ENCODE measurements at places on chromosomes 12 and 14. TPM values are rescaled to one million over a fixed set of nuclear protein-coding genes. Genes with fewer than 3 reads are reported as not detected.

SERPINA5 gene
- 0.50 TPM for total RNA-seq

PZP gene
- not detected for total RNA-seq

METTL3 gene
- 38.5 TPM for total RNA-seq

C1RL gene
- total RNA-seq: 20.4 TPM

KCNA1 gene
- 0.45 TPM for total RNA-seq

POTEG gene
- total RNA-seq: not detected

CMA1 gene
- total RNA-seq: not detected

STAB2 gene
- not detected for total RNA-seq

RFX4 gene
- not detected for total RNA-seq

AMN gene
- 0.30 TPM for total RNA-seq

KRT3 gene
- total RNA-seq: not detected

UBE2N gene
- total RNA-seq: 88.1 TPM

CMKLR1 gene
- total RNA-seq: 32.9 TPM

MSI1 gene
- total RNA-seq: 2.6 TPM

SLC10A1 gene
- total RNA-seq: not detected

IGFBP6 gene
- 10.0 TPM for total RNA-seq

CLEC1A gene
- not detected for total RNA-seq

SERPINA9 gene
- not detected for total RNA-seq

NRL gene
- total RNA-seq: 1.6 TPM

ANO2 gene
- 0.73 TPM for total RNA-seq

KRT82 gene
- total RNA-seq: not detected

GPD1 gene
- total RNA-seq: not detected

HECTD1 gene
- total RNA-seq: 142 TPM

SLC39A2 gene
- not detected for total RNA-seq

TMEM132D gene
- 1.4 TPM for total RNA-seq

FOXN3 gene
- 161 TPM for total RNA-seq

MYO1H gene
- not detected for total RNA-seq

KRT4 gene
- 0.90 TPM for total RNA-seq

DMAC2L gene
- 13.5 TPM for total RNA-seq

KRT77 gene
- total RNA-seq: not detected

SH2B3 gene
- 20.0 TPM for total RNA-seq

WIF1 gene
- not detected for total RNA-seq

TBX5 gene
- total RNA-seq: not detected

ZNF268 gene
- 22.2 TPM for total RNA-seq

FGF6 gene
- total RNA-seq: not detected

FAM186B gene
- total RNA-seq: 0.27 TPM

CCDC184 gene
- 0.22 TPM for total RNA-seq

TAMALIN gene
- total RNA-seq: 15.7 TPM

SERPINA1 gene
- not detected for total RNA-seq

SERPINA12 gene
- total RNA-seq: not detected

LPAR5 gene
- total RNA-seq: 0.48 TPM

VASH1 gene
- total RNA-seq: 41.8 TPM

DEPDC4 gene
- total RNA-seq: 1.6 TPM

OS9 gene
- 337 TPM for total RNA-seq

LYSET gene
- 14.9 TPM for total RNA-seq

BHLHE41 gene
- 6.0 TPM for total RNA-seq

A2M gene
- 8.5 TPM for total RNA-seq

CEBPE gene
- total RNA-seq: not detected

PTHLH gene
- total RNA-seq: 1.8 TPM

KRT76 gene
- not detected for total RNA-seq

SDR9C7 gene
- total RNA-seq: not detected

DDHD1 gene
- 13.7 TPM for total RNA-seq

SCNN1A gene
- 1.9 TPM for total RNA-seq

TAS2R50 gene
- total RNA-seq: 1.8 TPM

Data from chondrocyte (in vitro differentiated cells).